Hepatocyte (in vitro differentiated cells): ENCODE measurements at places on chromosomes 16 and 17. TPM values are rescaled to one million over a fixed set of nuclear protein-coding genes. Genes with fewer than 3 reads are reported as not detected.

- no peak for DNase-seq
Measured at GRCh38 chr17:57006040-57006439, 28.1 kb downstream of the SCPEP1 start.

DNA sequence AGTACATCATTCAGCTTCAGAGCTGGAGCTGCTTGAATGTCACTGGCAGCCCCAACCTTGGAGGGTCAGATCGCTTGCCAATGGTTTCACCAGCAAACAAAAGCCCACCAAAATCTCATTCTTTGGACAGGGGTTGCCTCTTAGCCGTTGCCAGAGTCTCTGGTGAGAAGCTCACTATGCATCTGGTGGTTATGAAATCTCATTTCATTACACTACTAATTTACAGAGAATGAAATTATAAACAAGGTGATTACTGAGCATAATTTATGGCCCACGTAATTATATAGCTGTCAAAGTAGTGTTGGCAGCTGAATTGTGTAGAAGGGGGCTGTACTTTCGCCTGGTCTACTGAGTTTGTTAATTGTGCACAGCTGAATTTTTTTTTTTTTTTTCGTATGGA is 688.9 kb upstream of the KIF2B start:
- DNase-seq, result no peak

- DNase-seq, result peak; percentile 28
Measured at GRCh38 chr17:37220607-37220953, 155.2 kb upstream of the C17orf78 start.

DNA sequence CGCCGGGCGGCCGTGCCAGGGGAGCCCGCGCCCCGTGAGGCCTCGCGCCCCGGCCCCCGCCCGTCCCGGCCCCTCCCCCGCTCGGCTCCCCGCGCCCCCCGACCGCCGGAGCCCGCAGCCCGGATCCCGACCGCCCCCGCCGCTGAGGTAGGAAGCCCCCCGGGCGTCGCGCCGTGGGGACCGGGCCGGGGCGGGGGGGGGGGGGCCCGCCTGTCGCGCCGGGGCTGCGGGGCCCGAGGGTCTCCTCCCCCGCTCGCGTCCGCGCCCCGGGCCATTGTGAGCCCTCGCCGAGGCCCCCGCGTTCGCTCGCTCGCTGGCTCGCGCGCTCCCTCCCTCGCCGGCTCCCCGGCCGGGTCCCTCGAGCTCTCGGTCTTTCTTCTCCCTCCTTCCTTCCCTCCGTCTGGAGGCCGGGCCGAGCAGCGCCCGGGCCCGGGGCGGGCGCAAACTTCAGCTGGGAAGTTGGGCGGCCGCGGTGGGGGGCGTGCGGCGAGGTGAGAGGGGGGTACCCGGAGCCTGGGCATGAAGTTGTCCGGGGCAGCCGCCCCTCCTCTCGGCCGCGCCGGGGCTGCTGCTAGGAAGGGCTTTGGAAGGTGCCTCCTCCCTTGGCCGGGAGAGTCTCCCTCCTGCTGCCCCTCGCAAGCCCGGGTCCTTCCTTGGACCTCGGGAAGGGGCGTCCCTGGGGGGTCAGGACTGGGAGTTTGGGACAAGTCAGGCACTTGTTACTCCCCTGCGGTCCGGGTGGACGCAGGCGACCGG is 419 bp downstream of the GLIS2 start:
- peak; percentile 69 for DNase-seq

DNA sequence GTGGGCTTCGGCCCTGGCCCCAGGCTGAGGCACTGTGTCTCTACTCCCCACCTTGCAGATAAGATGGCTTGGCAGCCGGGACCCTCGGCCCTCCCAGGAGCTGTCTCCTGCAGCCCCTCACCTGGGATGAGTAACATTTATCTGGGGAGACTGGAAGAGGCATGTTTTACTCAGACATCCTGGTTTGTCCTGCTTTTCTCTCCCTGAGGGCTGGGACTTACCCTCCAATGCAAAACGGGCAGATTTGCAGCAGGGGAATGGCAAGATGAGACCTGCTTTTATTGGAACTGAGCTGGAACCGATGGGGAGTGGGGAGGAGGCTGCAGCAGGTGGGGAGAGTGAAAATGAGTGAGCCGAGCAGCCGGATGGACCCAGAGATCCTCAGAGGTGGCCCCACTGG is 27.3 kb upstream of the UBE2G1 start:
- DNase-seq, result no peak

DNA sequence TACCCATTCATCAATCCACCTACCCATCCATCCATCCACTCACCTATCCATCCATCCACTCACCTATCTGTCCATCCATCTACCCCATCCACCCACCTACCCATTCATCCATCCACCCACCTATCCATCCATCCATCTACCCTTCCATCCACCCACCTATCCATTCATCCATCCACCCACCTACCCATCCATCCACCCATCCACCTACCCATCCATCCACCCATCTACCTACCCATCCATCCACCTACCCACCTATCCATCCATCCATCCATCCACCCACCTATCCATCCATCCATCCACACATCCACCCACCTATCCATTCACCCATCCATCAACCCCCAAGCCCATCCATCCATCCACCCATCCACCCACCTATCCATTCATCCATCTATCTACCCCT is 267.1 kb downstream of the MRTFB start:
- DNase-seq, result no peak

DNA sequence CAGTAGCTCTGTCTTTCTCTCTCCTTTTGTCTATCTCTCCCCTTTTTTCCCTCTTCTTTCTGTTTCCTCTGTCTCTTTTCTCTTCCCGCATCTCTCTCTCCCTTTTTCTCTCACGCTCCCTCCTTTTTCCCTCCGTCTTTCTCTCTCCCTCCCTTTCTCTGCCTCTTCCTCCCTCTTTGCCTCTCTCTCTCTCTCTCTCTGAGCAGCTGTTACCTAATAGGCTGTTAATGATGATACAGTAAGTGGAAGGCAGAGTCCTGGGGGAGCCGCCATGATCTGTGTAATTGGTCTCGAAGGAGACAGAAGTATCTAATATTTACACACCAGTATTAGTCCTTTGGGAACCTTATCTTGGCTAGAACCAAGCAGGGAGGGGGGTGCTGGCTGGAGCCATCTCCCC is 136.1 kb upstream of the CIBAR2 start:
- DNase-seq, result no peak

DNA sequence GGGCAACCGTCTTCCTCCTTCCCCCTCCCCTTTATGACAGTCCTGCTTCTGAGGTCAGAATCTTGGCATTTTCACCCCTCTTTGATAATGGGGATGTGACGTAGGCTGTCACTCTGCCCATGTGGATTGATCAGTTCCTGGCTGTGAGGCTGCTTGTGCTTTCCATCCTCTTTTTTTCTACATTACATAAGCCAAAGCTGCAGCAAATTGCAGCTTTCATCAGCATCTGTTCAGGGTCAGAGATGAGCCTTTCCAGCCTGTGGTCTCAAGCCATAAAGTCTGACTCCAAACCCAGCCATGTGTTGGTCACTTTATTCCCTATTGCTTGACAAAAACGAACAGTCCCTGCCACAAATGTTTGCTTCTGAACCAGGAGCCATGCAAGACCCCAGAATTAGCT is 535.1 kb downstream of the CDH11 start:
- no peak for DNase-seq

- no peak for DNase-seq
Measured at GRCh38 chr17:292016-292415, 60.6 kb downstream of the RPH3AL start.

GRCh38 chr16:88651276-88651988 is 579 bp upstream of the CYBA start:
- peak; percentile 73 for DNase-seq

- peak; percentile 67 for DNase-seq
Measured at GRCh38 chr17:77427391-77427991, 286.7 kb downstream of the SEC14L1 start.

- no peak for DNase-seq
Measured at GRCh38 chr17:66783656-66784381, 51.1 kb upstream of the CACNG5 start.

- DNase-seq, result no peak
Measured at GRCh38 chr16:85436207-85436606, 176.9 kb upstream of the GSE1 start.

DNA sequence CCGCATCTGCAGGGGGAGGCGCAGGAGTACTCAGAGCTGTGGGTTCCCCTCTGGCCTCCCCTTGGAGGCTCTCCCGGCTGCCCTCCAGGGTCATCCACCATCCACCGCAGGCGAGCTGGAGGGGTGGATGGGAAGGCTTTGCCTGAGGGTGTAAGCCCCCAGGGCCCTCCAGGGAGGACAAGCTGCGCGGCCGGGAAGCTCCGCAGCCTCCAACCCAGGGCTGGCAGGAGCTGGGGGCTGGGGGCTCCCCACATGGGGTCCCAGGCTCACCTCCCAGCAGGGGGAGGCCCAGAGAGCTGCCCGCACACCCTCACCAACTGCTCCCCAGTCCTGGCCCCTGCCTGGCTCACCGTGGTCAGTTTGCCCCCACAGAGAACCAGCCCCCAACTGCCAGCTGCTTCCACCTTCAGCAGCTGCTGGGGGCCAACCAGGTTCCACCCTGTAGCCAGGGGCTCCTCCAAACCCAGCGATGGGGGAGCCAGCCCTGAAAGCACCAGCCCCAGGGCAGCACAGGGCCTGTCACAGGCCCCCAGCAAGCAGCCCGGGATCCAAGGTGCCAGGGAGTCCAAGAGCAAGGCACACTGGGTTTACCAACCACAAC is 19.8 kb upstream of the CHMP6 start:
- DNase-seq, result no peak

DNA sequence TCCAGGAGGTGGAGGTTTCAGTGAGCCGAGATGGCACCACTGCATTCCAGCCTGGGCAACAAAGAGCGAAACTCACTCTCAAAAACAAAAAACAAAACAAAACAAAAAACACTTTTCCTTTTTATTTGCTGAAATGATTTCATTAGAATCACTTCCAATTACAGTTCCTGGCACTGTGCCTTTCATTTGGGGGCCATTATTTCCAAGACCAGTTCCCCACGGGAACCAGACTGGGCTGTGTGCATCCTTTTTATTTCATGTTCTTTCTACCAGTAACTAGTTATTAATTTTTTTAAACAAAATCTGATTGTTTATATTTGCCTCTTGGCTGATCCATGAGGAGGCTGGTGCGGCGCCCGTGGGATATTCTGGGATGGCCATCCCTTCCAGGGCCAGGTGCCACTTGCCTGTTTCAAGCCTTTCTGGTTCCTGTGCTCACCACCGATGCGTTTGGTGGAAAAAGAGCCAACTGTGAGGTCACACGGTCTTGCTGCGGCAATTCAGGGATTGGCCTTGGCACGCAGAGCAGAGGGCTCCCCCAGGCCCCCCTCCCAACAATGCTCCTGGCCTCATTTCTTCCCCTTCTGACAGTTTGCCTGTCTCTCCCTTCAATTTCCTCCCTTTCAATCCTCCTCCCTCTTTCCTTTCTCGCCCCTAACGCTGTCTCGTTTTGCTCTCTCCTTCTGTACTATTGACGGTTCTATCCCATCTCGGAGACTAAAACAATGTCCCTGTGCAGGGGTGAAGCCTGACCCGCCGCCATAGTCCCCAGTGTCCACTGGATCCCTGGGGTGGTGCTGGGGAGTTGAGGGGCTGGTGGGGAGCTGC is 13.4 kb downstream of the UBALD1 start:
- no peak for DNase-seq

- no peak for DNase-seq
Measured at GRCh38 chr16:27384425-27384824, 17.5 kb upstream of the IL21R start.

The ZG16 gene
- 1.9 and 2.7 TPM in 2 replicates for polyA plus RNA-seq

The PLA2G10 gene
- polyA plus RNA-seq, result 2.3 and 3.2 TPM in 2 replicates

The KRT25 gene
- polyA plus RNA-seq, result not detected in 2 replicates

The FBXW10B gene
- 0.23 and 0.29 TPM in 2 replicates for polyA plus RNA-seq

The TSPOAP1 gene
- polyA plus RNA-seq, result 17.8 and 19.0 TPM in 2 replicates

The TBX6 gene
- 0.10 and 0.19 TPM in 2 replicates for polyA plus RNA-seq
